ENCODE measurements at places on chromosomes 2 and 18.

DNA sequence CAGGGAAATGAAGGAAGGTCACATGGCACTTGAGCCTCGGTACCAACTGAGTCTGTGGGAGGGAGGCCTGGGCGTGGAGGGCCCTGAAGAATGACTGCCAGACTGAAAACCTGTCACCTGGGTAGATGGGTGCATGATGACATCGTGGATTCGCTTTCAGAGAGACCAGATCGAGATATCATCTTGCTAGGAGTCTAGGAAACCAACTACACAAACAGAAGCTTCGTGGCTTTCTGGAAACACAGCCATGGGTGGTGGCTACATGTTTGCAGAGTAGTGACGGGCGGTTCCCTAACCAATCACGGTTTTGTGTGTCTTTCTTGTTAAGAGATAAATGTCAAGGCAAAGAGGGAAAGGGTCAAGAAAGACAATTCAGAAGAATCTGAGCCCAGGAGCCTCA, 155.0 kb downstream of the EIPR1 start:
- no peak overlapping the region for H3K4me3 ChIP-seq
- DNase-seq = no peak
- peaks cover 12% of the 10 kb centered on the region for H3K36me3 ChIP-seq

DNA sequence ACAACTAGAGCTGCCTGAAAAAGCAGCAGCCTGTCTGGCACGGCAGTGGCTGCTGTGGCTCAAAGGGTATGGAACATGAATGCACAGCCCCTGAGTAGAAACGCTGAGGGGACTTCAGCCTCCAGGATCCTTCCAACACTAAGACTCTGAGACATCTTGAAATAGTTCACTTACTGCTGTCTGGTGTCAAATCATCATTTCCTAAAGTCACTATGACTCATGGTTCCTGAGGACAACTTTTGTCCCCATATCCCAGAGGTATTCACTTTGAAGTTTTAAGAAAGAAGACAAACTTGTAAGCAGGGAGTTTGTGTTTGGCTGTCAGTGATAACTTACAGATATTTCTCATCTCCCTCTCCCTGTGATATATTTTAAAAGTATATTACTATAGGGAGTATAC, 33.3 kb upstream of the NEB start:
- H3K27ac ChIP-seq = no peak overlapping the region
- H3K36me3 ChIP-seq = peaks cover 12% of the 10 kb centered on the region
- no peak for DNase-seq
- H3K4me3 ChIP-seq = no peak overlapping the region

- peaks cover 25% of the 10 kb centered on the region for H3K4me1 ChIP-seq
- H3K27ac ChIP-seq = peak overlapping the region; percentile 21
- H3K4me3 ChIP-seq = peak overlapping the region; percentile 22
- H3K27me3 ChIP-seq = peaks cover 5% of the 10 kb centered on the region
- no peaks in the 10 kb centered on the region for H3K36me3 ChIP-seq
- DNase-seq = no peak
Measured at GRCh38 chr2:15788455-15788829, 151.9 kb upstream of the MYCN start.

DNA sequence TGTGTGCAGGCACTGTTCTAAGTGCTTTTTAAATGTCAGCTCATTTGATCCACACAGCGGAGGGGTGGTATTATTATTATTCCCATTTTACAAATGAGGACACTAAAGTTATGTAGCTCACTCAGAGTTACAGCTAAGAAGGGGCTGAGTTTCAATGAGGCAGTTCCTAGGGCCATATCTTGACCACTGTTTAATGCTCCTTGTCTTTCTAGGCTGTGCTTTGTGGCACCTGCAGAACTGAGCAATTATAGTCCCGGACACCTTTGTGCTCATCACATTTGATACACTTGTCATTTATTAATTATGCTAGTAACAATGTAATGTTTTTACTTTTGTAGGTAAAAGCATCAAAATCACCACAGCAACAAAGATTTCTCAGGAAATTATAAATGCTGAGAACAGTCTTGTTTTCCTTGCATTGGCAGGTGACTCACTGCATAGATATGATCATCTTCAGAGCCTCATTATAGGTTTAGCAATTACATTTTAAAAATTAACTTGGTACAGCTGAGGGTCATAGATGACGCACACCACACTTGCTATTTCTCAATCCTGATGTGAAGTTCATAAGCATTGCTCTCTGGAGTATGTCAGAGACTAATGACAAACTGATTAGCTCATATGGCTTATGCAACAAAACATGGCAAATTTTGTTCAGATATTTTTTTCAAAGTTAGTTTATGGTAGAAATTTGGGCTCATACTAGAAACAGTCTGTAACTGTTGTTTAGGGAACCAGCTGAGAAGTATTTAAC, 366.8 kb downstream of the TGIF1 start:
- no peak overlapping the region for H3K4me3 ChIP-seq
- H3K27me3 ChIP-seq = peaks cover 3% of the 10 kb centered on the region
- H3K36me3 ChIP-seq = no peaks in the 10 kb centered on the region
- no peak overlapping the region for H3K27ac ChIP-seq
- H3K4me1 ChIP-seq = peaks cover 5% of the 10 kb centered on the region
- no peak for DNase-seq

DNA sequence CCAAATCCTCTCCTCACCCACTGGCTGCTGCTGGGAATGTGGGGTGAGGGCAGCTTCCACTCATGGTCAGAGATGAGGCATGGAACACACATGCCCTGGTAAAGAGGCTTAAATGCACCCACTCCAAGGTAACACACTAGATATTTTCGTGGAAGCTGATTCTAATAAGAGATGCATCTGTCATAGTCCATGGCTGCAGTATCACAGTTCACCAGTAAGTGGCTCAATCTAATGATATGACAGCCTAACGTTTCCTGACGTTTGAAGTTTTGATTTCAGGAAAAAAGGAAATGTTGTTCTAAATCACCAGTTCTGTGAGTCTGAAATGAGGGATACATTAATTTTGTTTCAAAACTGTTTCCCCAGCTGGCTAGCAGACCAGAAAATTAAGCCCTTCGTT, 38.2 kb downstream of the LCT start:
- no peaks in the 10 kb centered on the region for H3K27me3 ChIP-seq
- no peak overlapping the region for H3K27ac ChIP-seq
- no peak overlapping the region for H3K4me3 ChIP-seq
- no peaks in the 10 kb centered on the region for H3K36me3 ChIP-seq
- H3K4me1 ChIP-seq = no peaks in the 10 kb centered on the region
- DNase-seq = no peak

DNA sequence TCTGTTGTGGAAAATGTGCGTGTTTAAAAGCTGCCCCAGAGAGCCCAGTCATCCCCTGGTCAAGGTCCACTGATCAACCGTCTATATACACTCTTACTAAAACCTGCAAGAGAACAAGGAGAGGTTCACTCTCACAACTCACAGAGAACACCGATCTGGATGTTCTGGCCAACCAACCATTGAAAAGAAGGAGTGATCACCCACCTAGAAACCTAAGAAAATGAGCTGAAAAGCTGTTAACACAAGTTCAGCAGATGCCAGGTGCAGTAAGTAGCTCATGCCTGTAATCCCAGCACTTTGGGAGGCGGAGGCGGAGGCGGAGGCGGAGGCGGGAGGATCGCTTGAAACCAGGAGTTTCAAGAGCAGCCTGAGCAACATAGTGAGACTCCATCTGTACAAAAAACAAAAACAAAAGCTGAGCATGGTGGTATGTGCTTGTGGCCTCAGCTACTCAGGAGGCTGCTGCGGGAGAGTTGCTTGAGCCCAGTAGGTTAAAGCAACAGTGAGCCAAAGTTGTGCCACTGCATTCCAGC, 14.5 kb downstream of the ATG16L1 start:
- H3K4me1 ChIP-seq = no peaks in the 10 kb centered on the region
- no peak for DNase-seq
- no peak overlapping the region for H3K4me3 ChIP-seq
- no peaks in the 10 kb centered on the region for H3K27me3 ChIP-seq
- H3K27ac ChIP-seq = no peak overlapping the region

DNA sequence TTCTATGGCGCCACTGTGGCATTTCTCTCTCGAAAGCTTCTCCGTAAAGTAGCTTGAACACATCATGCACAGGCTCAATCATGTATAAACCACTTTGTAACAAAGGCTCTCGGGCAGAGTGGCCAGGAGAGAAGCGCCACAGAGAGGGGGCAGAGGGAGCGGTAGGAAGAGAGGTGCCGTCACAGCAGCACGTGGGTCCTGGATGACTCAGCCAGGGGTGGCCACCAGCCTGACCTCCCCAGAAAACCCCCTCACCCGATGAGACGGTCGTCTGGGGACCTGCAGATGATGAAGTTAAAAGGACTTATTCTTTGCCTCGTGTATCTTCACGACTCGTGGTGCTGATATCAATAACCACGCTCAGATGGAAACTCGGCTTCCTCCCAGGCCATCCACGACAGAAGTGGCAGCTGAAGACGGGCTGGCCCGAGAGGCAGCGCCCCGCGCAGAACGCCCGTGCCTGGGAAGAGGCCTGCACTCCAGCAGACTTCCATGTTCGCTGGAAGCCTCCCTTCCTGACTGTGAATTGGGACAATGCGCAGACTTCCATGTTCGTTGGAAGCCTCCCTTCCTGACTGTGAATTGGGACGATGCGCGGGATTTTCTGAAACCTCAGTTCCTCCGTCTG, 46.4 kb upstream of the MTCL1 start:
- no peak overlapping the region for H3K4me3 ChIP-seq
- DNase-seq = no peak

All from type B pancreatic cell (in vitro differentiated cells).